Colonic mucosa (tissue), 4 donors: ENCODE measurements at places on chromosomes 4 and X. TPM values are rescaled to one million over a fixed set of nuclear protein-coding genes. Genes with fewer than 3 reads are reported as not detected.
A peak's percentile ranks its signal among the peaks of the same experiment; 100 is the strongest.

- no peak for DNase-seq
Measured at GRCh38 chr4:41256740-41257256, at the start of gene UCHL1. UCHL1 (plus strand) TSS chr4:41256928; CDS start chr4:41256977, 49 bp downstream.

DNA sequence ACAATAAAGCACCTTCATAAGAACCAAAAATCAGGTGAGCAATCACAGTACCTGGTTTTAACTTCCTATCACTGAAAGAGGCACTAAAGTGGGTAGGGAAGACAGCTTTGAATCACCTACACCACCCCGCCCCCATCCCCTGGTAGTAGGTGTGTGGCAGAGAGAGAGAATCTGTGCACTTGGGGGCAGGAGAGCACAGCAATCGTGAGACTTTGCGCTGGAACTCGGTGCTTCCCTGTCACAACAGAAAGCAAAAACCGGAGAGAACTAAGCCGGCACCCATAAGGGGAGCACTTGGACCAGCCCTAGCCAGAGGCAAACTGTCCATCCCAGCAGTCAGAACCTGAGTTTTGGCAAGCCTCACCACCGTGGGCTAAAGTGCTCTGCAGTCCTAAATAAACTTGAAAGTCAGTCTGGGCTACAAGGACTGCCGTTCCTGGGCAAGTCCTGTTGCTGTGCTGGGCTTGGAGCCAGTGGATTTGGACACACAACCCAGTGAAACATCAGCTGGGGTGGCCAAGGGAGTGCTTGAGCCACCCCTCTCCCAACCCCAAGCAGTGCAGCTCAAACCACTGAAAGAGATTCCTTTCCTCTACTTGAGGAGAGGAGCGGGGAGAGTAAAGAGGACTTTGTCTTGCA, 32.1 kb downstream of the NDUFB11 start:
- no peak for DNase-seq

- DNase-seq, result no peak
Measured at GRCh38 chrX:110087485-110088356, 84.8 kb downstream of the TMEM164 start.

DNA sequence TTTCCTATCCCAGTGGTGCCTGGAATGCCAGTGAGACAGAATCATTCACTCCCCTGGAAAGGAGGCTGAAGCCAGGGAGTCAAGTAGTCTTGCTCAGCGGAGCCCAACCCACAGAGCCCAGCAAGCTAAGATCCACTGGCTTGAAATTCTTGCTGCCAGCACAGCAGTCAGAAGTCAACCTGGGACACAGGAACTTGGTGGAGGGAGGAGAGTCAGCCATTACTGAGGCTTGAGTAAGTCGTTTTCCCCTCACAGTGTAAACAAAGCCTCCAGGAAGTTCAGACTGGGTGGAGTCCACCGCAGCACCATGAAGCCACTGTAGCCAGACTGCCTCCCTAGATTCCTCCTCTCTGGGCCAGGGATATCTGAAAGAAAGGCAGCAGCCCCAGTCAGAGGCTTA, 283.2 kb upstream of the CPEB2 start:
- DNase-seq, result peak; percentile 18

DNA sequence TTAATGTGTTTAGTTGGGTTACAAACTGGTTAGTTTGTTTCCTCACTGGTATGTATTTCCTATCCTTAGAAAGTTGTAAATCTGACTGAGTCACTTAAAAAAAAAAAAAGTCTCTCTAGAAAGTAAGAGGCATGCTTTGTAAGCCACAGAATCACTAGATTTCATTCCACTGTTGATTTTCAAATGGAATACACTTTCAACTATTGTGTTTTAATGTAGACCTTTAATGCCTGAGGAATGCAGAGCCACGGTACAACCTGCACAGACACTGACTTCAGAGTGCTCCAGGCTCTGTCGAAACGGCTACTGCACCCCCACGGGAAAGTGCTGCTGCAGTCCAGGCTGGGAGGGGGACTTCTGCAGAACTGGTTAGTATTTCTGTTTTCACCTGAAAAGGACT, 88.6 kb downstream of the HHIP start:
- no peak for DNase-seq

DNA sequence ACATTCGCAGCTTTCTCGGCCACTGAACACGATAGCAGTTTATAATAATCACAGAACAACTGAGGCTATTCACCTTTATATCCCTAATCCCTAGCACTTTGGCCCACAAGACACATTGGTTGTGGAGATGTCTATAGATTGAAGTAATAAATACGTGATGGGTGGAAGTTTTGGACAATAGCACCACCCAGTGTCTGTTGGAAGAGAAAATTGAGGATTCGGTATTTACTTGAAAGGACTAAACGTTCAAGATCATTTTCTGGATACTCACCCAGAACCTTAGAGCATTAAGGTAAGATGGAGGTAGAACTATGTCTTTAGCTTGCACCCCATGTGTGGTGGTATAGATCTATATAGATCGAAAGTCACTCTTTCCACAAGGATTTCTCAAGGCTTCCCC, 787 bp upstream of the TMSB15A start:
- no peak for DNase-seq

GRCh38 chr4:3796960-3797359, 30.8 kb downstream of the ADRA2C start:
- DNase-seq, result no peak

DNA sequence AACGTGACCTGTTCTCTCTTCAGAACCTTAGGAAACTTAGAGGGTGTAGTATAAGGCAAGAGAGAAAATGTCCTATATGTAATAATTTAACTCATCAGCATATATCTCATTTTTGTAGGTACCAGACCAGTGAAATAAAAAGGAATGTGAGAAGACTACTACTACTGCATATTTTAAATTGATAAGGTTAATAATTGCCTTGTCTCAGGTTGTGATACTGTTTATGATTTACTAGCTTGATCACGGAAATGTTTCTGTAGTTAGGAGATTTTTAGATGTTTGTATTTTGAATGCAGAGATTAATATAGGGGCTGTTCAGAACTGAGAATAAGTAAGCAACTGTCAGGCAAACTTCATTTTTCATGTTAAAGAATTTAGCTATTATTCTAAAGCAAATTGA, 1563.4 kb downstream of the C4orf33 start:
- no peak for DNase-seq

DNA sequence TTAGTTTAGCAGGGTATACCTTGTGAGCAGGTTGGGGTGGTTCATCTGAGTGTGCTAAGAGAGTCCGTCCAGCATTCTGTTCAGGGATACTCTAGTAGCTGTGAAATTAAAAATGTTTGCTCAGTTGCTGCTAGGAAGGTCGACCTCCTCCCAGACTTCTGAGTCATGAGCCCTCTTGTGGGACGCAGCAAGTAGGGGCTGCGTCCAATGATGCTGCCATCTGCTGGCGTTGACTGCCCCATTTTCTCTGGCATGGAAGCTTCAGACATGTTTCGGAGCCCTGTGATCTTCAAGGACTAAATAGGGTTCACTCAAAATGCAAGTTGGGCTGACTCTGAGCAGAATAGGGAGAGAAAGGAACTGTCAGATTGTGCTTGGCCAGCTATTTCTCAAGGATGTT, 201.0 kb upstream of the ARSJ start:
- peak; percentile 32 for DNase-seq

DNA sequence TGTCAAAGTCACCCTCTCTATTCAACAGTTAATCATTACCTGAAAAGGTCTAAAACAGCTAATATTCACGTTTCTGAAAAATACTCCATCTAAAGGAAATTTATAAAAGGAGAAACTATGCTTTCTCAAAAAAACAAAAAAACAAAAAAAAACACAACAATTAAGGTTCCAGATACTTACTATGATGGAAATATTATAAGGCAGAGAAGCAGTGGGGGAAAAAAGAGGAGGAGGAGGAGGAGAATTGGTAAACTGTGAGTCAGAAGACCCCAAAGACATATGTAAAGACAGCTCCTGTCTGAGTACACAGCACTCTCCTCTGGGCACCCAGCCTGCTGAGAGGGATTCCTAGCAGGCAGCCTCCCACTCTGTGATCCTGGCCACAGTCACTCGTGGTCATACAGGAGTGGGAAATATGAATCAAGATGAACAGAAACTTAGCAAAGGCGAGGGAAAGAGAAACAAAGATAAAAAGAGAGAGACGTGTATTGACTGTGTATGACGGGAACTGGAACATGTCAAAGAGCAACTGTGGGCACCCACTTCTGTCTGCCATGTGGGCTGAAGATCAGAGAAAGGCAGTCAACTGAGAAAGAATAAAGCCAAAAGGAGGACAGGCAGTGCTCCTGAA, 12.5 kb downstream of the KLHL15 start:
- no peak for DNase-seq

- peak; percentile 24 for DNase-seq
Measured at GRCh38 chr4:180665994-180666824, 1577.0 kb upstream of the TENM3 start.

- DNase-seq, result no peak
Measured at GRCh38 chr4:8642651-8643321, 50.2 kb downstream of the CPZ start.

DNA sequence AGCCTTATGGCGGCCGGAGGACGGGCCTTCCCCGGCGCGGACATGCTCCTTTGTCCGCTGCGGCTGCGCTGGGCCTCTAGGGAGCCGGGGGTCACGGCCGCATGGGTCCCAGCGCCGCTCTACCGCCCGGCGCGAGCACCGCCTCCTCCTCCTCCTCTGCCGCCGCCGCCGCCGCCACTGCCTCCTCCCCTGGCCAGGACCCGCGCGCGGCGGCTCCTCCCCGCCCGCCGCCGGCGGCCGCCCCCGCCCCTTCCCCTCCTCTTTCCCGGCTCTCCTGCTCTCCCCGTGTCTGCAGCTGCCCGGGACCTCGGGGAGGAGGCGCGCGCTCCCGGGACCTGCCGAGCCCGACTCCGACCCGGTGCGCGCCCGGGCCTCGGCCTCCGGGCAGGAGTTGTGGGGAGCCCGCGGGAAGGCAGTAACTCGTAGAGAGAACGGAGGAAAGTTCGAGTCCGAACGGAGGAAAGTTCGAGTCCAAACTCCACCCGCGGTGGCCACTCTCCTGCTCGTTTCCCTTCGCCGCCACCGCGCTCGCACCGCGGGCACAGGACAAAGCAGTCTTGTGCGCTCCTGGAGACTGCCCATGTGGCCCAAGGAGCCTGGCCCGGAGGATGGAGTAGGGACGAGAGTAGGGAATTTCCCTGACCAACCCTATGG, at the start of gene ADGRA3:
TSS of gene ADGRA3 (minus strand) at position 179 of the 654 bp plus-strand sequence. CDS start 282 bp downstream, outside the sequence.
- DNase-seq, result peak; percentile 70

- no peak for DNase-seq
Measured at GRCh38 chr4:8039290-8039689, 99.6 kb upstream of the AFAP1 start.

- no peak for DNase-seq
Measured at GRCh38 chrX:118225711-118226428, 109.3 kb upstream of the KLHL13 start.

- DNase-seq, result no peak
Measured at GRCh38 chrX:69110116-69110530, 55.1 kb downstream of the PJA1 start.

DNA sequence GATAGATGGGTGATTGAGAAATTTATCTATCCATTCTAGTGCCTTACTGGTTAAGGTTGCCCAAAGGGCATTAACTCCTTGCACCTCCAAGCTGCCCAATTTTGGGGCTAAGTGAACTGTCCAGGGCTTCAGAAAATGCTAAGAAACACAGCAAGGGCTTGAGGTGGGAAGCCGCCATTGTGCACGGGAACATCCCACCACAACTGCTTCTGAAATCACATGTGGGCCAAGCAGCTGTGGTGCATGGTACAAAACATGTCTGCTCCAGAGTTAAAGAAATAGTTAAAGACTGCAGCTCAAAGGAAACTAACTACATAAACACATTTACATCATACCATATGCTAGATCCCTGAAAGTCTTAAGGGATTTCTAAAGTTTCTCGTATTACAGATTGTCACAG, 144.3 kb upstream of the NDST3 start:
- no peak for DNase-seq

- no peak for DNase-seq
Measured at GRCh38 chr4:30264465-30264864, 455.7 kb upstream of the PCDH7 start.

GRCh38 chrX:7147978-7148854, at the start of gene PUDP:
PUDP (minus strand) TSS chrX:7148153; CDS start chrX:7148113, 40 bp downstream.
- peak; percentile 88 for DNase-seq

Gene CDS1
- 51.9 TPM for total RNA-seq

Gene WDR13
- total RNA-seq, result 90.4 TPM

Gene GAGE12E
- not detected for total RNA-seq

Gene PABPC1L2A
- total RNA-seq, result not detected

Gene SSX1
- total RNA-seq, result not detected

Gene TMPRSS11F
- not detected for total RNA-seq

Gene ADAM29
- not detected for total RNA-seq

Gene TECRL
- 0.21 TPM for total RNA-seq

Gene GLRB
- total RNA-seq, result 0.42 TPM

Gene CT47A7
- total RNA-seq, result not detected

Gene ADH4
- 1.5 TPM for total RNA-seq

Gene S100G
- not detected for total RNA-seq

Gene PRSS12
- 20.1 TPM for total RNA-seq

Gene ARR3
- not detected for total RNA-seq

Gene RIBC1
- 0.72 TPM for total RNA-seq
